ENCODE measurements at places on chromosomes 7 and 10.
A peak's percentile ranks its signal among the peaks of the same experiment; 100 is the strongest.

- no peak for DNase-seq
These were observed 3.7 kb upstream of the IL2RA start for GRCh38 chr10:6065835-6066234.

DNA sequence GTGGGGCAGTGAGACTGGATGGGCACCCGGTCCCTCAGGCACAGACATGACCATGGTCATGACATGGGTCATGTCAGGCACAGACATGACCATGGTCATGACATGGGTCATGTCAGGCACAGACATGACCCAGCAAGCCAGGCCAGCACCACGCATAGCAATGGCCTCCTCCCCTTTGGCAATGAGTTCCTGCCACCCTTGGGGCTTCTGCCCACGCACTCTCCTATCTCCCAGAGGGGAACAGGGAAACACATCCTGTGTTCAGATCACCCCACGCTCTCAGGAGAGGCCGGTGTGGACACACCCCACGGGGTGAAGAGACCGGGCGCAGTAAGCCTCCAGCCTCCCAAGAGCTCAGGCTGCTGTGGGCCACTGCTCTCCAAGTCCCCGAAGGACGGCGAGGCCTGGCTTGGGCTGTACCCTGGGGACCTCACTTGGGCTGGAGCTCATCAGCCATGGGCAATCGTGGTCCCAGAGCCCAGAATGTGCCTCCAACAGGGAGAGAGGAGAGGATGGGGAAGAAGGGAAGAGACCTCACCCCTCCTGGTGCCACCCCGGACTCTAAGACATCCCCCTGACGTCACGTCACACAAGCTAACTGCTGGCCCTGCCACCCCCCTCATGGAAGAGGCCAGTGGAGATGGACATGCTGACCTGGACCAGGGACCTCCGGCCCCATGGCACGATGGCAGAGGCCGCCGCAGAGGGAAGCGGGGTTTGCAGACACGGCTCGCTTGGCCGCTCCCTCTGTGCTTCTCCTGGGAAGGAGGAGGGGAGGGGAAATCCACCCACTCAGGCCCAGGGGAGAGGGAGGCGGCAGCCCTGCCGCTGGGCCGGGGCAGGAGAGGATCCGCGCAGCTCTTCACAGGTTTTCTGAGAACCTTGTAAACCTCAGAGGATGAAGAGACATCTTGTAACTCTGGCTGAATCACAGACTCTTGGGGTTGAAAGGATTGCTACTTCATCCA lies 269.6 kb downstream of the ELFN1 start:
- peak; percentile 29 for DNase-seq

DNA sequence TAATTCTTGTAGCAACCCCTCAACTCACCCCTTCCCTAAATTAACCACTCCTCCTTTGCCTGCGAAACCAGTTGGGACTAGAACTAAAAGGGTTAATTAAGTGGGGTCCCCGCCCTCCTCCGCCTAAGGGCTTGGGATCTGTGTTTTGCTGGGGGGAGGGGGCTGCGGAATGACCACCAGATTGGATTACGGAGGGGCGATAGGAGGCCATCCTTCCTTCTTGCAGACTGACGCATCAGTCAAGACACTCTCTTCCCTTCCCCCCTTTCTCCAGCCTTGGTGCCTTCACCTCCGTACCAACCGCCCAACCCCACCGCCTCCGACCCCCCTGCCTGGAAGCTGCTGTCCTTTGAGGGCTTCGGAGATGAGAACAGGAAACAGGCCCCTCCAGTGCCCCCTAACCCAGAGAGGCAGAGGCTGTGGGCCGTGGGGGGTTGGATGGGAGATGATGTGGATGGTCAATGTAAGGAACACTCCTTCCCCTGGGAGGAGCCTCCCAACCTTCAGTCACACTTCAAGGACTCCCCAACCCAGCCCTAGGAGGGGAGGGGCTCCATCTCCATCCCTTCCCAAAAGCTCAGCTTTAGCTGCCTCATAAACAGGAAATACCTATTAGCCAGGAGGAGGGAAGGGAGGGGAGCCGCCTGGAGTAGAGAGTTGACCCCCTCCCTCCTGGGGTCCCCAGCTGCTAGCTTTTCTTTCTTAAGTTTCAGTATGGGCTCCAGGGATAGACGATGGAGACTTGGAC lies 997 bp upstream of the LDB1 start:
- DNase-seq = no peak

DNA sequence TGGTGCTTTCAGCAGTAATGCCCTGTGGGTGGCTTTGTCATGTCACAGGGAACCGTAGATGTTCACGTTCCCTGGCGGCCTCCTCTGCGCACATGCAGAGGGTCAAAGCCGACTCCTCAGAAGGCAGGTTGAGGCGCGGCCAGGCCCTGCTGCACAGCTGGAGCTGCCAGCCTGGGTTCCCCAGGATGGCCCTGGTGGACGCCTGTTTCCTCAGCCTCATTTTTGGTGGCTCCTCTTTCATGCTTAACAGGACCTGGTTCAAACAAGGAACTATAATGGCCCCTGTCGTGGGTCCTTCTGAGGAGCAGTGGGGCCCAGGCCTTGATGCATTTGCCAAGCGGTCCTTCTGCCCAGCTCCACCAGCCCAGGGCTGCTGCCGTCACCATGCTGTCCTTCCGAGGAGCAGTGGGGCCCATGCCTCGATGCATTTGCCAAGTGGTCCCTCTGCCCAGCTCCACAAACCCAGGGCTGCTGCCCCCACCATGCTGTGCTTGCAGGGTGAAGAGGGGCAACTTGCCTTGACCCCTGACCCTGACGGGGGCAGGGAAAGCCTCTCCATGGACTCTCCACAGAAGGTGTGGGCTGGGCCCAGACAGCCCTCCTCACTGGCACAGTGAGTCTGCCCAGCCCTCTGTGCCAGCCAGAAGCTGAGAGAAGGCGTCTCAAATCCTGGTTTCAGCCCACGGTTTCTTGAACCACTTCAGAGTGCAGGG lies 338.2 kb downstream of the TCERG1L start:
- DNase-seq = no peak

DNA sequence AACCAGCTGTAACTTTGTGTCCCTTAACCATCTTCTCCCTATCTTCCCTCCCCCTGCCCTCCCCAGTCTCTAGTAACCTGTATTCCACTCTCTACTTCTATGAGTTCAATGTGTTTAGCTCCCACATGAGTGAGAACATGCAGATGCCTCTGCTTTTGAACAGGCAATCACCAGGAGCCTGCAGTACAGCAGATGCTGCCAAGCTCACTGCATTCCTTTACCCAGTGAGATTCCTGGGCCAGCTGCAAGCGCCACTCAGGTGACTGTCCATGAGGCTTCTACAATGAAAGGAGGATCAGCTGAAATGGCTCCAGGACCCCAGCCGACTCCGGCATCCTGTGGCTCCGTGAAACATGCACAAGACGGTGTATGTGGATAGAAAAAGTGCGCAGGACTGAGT lies 15.7 kb downstream of the GRID1 start:
- no peak for DNase-seq

GRCh38 chr7:20288036-20288435 lies 42.7 kb upstream of the ITGB8 start:
- no peak for DNase-seq

- DNase-seq = no peak
These were observed 24.2 kb downstream of the LCOR start for GRCh38 chr10:96856317-96856716.

DNA sequence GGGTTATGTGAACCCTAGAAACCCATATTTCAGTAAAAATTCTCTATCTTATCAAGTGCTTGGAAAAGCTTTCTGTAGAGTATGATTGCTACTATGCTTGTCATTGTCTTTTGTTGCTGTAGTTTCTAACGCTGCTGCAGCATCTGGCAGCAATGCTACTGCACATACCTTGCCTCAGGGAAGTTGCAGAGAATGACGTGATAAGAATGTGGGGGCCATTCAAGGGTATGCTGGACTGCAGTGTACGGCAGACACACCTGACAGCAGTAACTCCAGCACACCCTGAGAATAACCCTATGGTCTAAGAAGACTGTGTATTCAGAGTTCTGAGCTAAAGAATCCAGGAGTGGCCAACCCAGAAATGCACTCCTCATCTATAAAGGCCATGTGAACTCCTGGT lies 20.5 kb downstream of the TRIM4 start:
- DNase-seq = no peak
